Sigmoid colon (tissue), 7 donors: ENCODE measurements at places on chromosomes 7 and 10.

GRCh38 chr7:76165973-76166403 lies 35.7 kb upstream of the SRRM3 start:
- DNase-seq: no peak
- H3K4me3 ChIP-seq: peak overlapping the region; percentile 52
- H3K27me3 ChIP-seq: no peaks in the 10 kb centered on the region
- H3K27ac ChIP-seq: peak overlapping the region; percentile 84
- H3K4me1 ChIP-seq: peaks cover 5% of the 10 kb centered on the region
- no peaks in the 10 kb centered on the region for H3K36me3 ChIP-seq

- no peaks in the 10 kb centered on the region for H3K27me3 ChIP-seq
- DNase-seq: peak; percentile 55
- H3K4me3 ChIP-seq: no peak overlapping the region
- H3K4me1 ChIP-seq: peaks cover under 1% of the 10 kb centered on the region
- no peaks in the 10 kb centered on the region for H3K36me3 ChIP-seq
- H3K27ac ChIP-seq: no peak overlapping the region
Measured at GRCh38 chr7:159020987-159021386, 123.7 kb downstream of the VIPR2 start.

DNA sequence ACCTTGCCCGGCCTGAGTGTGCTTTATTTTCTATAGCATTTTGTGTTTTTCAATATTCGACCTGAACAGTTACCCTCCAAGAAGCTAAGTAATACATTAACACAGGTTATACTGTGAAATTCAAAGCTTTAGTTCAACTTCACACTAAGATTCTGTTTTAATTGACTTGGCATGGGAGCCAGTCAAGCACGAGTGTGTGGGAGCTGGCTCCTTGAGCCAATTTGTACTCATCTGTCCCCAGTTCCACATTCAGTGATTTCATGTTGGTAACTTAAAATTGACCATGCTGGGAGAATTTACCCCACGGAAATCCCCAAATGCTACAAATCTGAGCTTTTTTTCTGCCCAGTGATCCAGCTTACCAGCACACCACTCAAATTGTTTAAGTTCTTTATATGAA lies 20.3 kb downstream of the TSPAN12 start:
- H3K4me3 ChIP-seq: no peak overlapping the region
- DNase-seq: no peak
- no peak overlapping the region for H3K27ac ChIP-seq
- H3K4me1 ChIP-seq: no peaks in the 10 kb centered on the region
- no peaks in the 10 kb centered on the region for H3K27me3 ChIP-seq

- H3K4me1 ChIP-seq: peaks cover 64% of the 10 kb centered on the region
- H3K27ac ChIP-seq: peak overlapping the region; percentile 98
- H3K36me3 ChIP-seq: no peaks in the 10 kb centered on the region
- H3K4me3 ChIP-seq: no peak overlapping the region
Measured at GRCh38 chr10:110492069-110492822, 5.5 kb upstream of the DUSP5 start.

DNA sequence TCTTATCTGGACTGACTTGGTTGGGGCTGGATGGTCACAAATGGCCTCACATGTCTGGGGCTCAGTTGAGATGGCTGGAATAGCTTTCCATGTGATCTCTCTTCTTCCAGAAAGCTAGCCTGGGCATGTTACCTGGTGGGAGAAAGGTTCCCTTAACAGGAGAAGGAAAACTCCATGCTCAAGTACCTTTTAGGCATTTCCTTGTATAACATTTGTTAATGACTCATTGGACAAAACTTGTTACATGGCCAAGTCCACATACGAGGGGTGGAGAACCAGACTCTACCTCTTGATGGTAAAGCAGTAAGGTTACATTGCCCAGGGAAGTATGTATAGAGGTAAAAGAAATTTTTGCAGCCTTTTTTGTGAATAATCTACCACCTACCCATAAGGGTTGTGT lies 826.4 kb downstream of the LRMDA start:
- no peaks in the 10 kb centered on the region for H3K27me3 ChIP-seq
- H3K4me1 ChIP-seq: peaks cover 5% of the 10 kb centered on the region
- no peak overlapping the region for H3K27ac ChIP-seq
- H3K4me3 ChIP-seq: no peak overlapping the region
- DNase-seq: no peak

DNA sequence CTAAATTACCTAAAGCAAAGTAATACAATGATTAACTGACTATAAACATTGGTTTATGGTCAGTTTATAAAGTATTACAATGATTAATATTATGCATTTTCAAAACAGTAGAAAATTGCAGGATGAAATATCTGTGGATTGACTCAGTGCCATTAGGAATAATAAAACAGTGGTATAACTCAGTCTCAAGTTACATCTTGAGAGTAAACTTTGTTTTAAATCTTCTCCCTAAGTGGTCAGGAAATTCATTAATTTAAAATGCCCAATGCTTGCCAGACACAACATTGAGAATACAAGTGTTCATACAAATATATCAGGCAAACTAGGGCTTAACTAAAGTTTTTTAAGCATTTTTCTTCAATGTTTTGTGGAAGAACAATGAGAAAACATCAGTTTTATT lies 257.8 kb downstream of the ETV1 start:
- H3K27ac ChIP-seq: no peak overlapping the region
- no peak overlapping the region for H3K4me3 ChIP-seq
- DNase-seq: no peak
- no peaks in the 10 kb centered on the region for H3K27me3 ChIP-seq
- H3K4me1 ChIP-seq: no peaks in the 10 kb centered on the region

DNA sequence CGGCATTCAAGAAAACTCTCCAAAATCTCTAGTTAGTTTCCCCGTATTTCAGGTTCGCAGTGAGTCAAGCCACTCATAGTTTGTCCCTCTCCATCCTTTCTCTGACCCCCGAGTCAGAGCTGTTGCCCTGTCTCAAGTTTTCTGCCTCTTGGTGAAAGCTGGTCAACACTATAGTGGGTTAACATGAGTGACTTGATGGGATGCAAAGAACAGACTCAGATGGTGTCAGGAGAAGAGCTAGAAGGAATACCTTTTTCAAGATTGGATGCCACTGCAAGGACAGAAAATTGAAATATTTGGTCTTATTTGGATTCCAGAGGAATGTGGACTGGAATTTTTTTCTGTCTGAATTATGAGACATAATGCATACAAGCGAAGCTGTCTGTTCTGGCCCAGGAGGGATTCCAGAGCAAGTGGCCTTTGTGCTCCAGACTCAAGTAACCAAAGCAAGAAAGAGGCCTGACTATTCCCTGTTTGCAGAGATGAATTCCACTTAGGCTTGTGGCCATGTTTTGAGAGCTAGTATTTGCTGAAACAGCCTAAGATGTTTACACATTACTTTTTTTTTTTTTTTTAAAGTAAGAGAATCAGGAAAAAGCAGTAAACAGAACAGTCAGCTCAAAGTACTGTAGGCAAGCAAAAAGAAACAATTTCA lies 67.4 kb downstream of the VWC2 start:
- no peaks in the 10 kb centered on the region for H3K27me3 ChIP-seq
- no peak for DNase-seq
- no peak overlapping the region for H3K4me3 ChIP-seq
- no peak overlapping the region for H3K27ac ChIP-seq

GRCh38 chr10:91884536-91884935 lies 24.8 kb downstream of the FGFBP3 start:
- H3K36me3 ChIP-seq: no peaks in the 10 kb centered on the region
- no peak for DNase-seq
- peaks cover 27% of the 10 kb centered on the region for H3K4me1 ChIP-seq
- no peak overlapping the region for H3K4me3 ChIP-seq

GRCh38 chr10:108358912-108359311 lies 1194.4 kb upstream of the SORCS1 start:
- DNase-seq: no peak
- no peaks in the 10 kb centered on the region for H3K4me1 ChIP-seq

GRCh38 chr10:5654218-5654755 lies 12.1 kb downstream of the ASB13 start:
- no peaks in the 10 kb centered on the region for H3K27me3 ChIP-seq
- H3K4me1 ChIP-seq: no peaks in the 10 kb centered on the region
- H3K36me3 ChIP-seq: peaks cover 20% of the 10 kb centered on the region
- DNase-seq: no peak
- no peak overlapping the region for H3K4me3 ChIP-seq
- no peak overlapping the region for H3K27ac ChIP-seq

DNA sequence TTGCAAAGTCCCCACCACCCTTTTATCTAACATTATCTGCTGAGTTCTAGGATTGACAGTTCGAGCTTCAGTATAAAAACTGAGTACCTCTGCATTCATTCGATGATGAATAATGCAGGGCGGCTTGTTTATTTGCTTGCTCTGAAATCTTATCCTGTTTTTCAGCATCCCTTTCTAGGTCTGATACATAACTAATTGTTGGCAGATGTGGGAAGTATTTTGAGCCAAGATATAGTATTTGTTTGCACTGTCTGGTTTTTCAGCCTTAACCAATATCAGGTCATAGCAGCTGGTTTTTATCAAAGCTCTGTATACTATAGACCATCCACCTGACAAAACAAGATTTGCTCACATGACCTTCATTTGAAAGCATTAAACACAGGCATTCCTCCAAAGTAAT lies 161.4 kb downstream of the TFEC start:
- H3K36me3 ChIP-seq: no peaks in the 10 kb centered on the region
- no peak overlapping the region for H3K4me3 ChIP-seq
- no peaks in the 10 kb centered on the region for H3K4me1 ChIP-seq
- H3K27me3 ChIP-seq: no peaks in the 10 kb centered on the region

DNA sequence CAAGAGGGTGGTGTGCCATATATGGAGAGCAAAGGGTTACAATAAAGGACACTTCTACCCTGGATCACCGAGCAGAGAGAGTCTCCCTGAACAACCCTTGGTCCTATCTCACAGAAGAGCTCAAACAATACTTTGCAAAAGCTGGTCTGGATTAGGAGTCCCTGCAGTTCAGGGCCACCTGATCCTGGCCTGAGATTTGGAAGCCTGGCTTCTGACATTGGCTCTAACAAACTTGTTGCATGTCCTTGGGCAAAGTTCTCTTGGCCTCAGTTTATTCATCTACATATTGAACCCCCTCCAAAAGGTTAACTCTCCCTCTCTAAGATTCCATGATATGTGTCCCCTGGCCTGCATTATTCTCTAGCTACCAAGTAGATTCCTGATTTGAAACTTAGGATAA lies 1.7 kb downstream of the RBP4 start:
- DNase-seq: no peak
- peaks cover 16% of the 10 kb centered on the region for H3K4me1 ChIP-seq
- H3K27me3 ChIP-seq: peaks cover 12% of the 10 kb centered on the region
- no peaks in the 10 kb centered on the region for H3K36me3 ChIP-seq

DNA sequence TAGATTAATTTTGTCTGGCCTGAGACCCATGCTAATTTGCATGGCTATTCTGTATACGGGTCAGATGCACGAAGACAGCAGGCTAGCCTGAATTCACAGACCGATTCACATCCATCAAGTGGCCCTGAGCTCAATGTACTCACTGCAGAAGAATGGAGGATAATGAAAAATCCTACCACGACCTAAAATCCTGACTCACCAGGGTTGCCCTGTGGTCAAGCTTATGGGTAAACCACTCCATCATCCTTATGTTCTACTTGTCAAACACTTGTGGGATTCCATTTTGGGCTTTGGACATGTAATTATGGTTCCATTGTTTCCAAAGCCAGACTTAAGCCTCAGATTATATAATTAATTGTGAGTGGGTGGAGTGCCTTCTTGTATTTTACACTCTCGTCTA lies 110.4 kb upstream of the ZNF438 start:
- no peaks in the 10 kb centered on the region for H3K36me3 ChIP-seq
- no peaks in the 10 kb centered on the region for H3K4me1 ChIP-seq
- DNase-seq: no peak
- H3K27me3 ChIP-seq: no peaks in the 10 kb centered on the region
- H3K4me3 ChIP-seq: no peak overlapping the region

- H3K27ac ChIP-seq: no peak overlapping the region
- H3K36me3 ChIP-seq: no peaks in the 10 kb centered on the region
- no peaks in the 10 kb centered on the region for H3K27me3 ChIP-seq
- no peak for DNase-seq
- no peak overlapping the region for H3K4me3 ChIP-seq
- peaks cover 36% of the 10 kb centered on the region for H3K4me1 ChIP-seq
Measured at GRCh38 chr10:51297438-51297837, 223.2 kb downstream of the PRKG1 start.

GRCh38 chr10:44478040-44478439 lies 93.1 kb upstream of the CXCL12 start:
- no peak overlapping the region for H3K27ac ChIP-seq
- H3K4me3 ChIP-seq: no peak overlapping the region
- no peaks in the 10 kb centered on the region for H3K27me3 ChIP-seq
- H3K36me3 ChIP-seq: no peaks in the 10 kb centered on the region

DNA sequence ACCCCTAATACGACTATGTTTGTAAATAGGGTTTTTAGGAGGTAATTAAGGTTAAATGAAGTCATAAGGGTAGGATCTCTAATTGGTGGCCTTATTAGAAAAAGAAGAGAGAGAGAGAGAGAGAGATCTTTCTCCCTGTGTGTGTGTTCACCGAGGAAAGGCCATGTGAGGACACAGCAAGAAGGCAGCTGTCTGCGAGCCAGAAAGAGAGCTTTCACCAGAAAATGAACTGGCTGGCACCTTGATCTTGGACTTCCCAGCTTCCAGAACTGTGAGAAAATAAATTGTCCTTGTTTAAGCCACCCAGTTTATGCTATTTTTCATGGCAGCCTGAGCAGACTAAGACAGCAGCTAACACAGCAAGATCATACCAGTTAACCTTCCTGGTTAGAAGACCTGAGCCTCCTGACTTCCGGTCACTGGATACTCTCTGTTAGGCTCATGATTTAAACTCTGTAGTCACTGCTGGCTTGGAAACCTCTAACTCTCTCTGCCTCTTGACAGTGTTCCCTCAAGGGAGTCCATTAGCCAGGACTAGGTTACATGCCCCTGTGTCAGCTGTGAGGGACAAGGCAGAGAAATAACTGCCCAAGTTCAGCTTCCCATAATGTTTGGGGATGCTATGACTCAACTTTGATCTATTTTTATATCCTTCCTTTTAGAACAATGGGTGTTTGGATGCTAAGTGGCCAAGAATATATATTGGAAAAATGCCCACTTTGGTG lies 102.3 kb downstream of the DYNC1I1 start:
- no peaks in the 10 kb centered on the region for H3K36me3 ChIP-seq
- H3K27me3 ChIP-seq: no peaks in the 10 kb centered on the region
- no peak overlapping the region for H3K4me3 ChIP-seq
- H3K27ac ChIP-seq: no peak overlapping the region
- no peak for DNase-seq
- H3K4me1 ChIP-seq: no peaks in the 10 kb centered on the region

GRCh38 chr7:129210989-129211312 lies 13.9 kb upstream of the AHCYL2 start:
- H3K4me3 ChIP-seq: no peak overlapping the region
- DNase-seq: peak; percentile 56
- peaks cover 5% of the 10 kb centered on the region for H3K4me1 ChIP-seq
- peaks cover 5% of the 10 kb centered on the region for H3K36me3 ChIP-seq

DNA sequence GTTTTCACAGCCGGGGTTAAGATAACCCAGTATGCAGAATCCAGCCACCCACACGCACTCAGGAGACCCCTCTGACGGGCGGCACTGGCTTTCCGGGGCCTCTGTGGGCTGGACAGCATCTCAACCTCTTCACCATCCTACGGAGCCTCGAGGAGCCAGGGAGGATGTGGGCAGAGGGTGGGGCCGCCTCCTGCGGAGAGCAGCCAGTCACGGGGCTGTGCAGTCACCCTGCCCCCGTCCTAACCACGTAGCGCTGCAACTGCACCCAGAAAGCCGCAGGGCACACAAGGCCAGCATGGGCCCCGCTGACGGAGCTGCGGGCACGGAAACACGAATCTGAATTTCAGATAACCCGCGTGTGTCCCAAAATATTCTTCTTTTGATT lies 270.3 kb downstream of the ELFN1 start:
- no peaks in the 10 kb centered on the region for H3K36me3 ChIP-seq
- H3K27me3 ChIP-seq: no peaks in the 10 kb centered on the region
- H3K4me3 ChIP-seq: no peak overlapping the region
- no peak overlapping the region for H3K27ac ChIP-seq
- DNase-seq: peak; percentile 78
